T-helper 22 cell (primary cell): ENCODE measurements at places on chromosomes 13 and 19.

DNA sequence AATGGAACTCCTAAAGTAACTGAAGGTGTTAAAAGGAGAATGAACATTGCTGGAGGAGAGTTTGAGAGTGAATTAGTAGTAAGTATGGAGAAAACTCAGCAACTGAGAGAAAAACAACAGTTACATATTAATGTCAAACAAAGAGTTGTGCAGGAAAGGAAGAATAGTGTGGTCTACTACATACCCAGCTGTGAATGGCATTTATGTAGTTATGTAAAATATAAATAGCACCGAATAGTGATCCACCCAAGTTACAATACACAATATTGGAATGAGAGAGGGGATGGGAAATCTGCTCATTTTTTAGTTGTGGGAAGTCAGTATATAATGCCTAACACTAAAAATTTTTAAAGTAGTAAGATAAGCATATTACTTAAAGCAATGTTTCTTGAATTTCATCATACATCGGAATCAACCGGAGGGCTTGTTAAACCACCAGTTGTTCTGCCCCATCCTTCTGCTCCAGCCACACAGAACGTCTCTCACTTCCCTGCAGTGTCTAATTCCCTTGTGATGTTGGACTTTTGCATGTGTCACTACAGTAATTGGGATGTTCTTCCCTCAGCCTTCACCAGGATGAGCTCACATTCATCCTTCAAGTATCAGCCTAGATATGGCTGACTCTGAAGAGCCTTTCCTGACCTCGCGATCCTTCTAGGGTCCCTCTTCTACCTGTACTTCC, 11.5 kb downstream of the CCDC70 start:
- DNase-seq = no peak

- DNase-seq = no peak
Measured at GRCh38 chr13:21139374-21139773, 37.0 kb downstream of the SKA3 start.

GRCh38 chr19:45244133-45244794, 943 bp downstream of the EXOC3L2 start:
- DNase-seq = no peak

DNA sequence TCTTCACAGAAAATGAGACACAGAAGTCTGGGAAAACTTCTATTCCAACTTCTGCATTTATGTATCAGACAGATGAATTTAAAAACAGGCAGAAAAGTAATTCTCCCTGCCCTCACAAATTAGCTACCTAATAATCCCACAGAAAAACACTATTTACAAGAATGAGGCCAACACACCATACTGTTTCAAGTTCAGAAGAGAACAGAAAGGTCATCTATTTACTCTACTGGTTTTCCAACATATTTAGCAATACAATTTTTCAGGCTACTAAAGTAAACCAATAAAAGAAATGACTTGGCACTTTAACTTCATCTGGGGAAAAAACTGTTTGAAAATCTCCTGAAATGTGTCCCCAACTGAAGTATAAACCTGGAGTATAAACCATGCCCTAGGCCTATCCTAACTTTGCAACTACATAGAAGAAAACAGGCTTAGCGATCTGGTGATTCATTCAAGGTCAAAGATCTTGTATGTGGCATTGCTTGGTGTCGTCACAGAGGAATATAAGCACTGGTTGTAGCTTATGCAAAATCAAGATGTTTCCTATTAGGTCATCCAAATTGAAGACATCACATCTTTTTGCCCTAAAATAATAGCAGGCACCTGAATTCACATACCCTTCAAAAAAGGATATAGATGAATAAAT, 20.1 kb upstream of the EBPL start:
- DNase-seq = no peak

- DNase-seq = no peak
Measured at GRCh38 chr19:18762125-18763023, 28.7 kb downstream of the COMP start.

GRCh38 chr19:13459351-13459750, 46.9 kb downstream of the CACNA1A start:
- DNase-seq = no peak

GRCh38 chr13:91135968-91136367, 211.5 kb upstream of the MIR17HG start:
- no peak for DNase-seq

DNA sequence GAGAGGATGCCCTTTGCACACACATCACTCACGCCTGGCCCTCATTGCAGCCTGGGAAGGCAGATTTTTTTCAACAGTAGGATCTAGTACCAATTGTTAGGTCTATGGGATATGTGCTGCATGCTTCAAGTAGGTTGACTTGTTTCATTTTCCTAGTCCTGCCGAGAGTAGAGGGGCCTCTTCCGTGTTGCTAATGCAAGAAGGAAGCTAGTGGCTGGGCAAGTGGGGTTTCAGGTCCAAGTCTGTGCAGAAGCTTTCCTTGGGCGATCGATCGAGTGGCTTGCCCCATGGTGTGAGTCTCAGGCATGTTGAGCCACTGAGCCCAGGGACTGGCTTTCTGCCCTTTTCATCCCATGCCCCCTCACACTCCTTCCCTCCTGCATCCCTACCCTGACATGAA, 13.7 kb downstream of the ILF3 start:
- no peak for DNase-seq

- no peak for DNase-seq
Measured at GRCh38 chr13:32211813-32212212, 103.3 kb downstream of the ZAR1L start.

DNA sequence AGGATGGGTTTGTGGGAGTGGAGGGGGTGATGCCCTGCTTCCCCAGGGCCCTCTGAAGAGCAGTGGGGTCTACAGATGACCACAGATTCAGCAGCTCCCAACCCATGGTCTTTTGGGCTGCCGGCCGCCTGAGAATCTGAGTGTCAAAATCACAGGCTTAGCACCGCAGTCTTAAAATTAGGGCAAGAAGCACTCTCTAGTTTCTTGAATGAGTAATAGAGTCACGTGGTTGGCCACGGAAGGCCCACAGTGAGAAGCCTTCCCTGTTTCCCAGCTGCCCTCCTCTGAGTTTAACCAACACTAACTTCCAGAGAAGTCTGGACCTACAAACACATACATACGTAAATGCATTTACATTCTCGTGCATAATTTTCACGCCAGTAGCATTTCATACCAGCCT, 5.2 kb downstream of the PRMT1 start:
- DNase-seq = no peak

GRCh38 chr19:29293736-29294342, 80.9 kb upstream of the UQCRFS1 start:
- DNase-seq = no peak

DNA sequence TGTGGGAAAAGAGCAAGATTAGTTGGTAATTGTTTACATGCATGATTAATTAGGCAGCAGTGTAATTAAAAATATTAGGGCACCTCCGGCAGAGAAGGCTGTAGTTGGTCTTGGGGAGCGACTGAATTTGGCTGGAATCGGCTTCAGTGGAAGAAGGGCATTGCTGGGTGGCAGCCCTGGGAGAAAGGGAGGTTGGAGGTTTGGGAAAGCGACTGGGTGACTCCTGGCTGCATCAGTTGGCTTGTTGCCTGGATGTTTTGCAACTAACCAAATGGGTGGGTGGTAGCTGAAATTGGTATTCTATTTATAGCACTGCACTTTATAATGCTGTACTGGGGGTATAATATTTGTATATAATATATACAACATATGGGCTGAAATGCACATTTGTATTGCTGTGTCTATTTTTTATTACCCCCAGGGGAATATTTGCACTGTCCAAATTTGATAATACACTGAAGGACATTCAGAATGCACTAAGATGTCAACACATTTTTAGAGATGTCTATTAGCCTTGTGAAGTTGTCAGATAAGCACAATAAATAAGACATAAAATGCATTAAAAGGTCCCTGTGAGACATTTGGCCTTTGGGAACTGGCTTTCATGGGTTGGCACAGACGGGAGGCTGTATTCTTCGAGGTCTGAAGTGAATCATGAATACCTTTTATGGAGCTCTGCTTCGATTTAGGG, 1.7 kb downstream of the B3GLCT start:
- DNase-seq = no peak

DNA sequence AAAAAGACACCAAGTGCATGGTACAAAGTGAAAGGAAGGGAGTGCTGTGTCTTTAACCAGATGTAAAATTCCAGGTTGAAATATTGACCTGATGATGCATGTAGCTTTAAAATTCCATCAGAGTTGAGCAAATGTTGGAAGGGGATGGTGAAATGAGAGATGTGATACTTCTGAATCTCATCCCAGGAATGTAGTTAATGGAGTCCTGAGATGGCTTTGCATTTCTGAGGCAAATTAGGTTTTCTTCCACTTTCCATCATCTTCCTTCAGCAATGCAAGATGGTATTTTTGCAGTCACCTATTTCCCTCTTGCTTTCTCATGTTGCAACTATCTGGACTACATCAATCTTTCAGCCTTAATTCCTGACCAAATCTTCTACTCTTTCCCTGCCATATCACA, 194.1 kb upstream of the MIR17HG start:
- no peak for DNase-seq

DNA sequence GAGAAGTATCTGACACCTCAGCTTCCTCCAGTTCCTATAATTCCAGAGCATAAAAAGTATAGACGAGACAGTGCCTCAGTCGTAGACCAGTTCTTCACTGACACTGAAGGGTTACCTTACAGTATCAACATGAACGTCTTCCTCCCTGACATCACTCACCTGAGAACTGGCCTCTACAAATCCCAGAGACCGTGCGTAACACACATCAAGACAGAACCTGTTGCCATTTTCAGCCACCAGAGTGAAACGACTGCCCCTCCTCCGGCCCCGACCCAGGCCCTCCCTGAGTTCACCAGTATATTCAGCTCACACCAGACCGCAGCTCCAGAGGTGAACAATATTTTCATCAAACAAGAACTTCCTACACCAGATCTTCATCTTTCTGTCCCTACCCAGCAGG, 3.1 kb downstream of the KLF5 start:
- DNase-seq = no peak

- DNase-seq = no peak
Measured at GRCh38 chr13:112905086-112905485, 63.9 kb upstream of the MCF2L start.

- no peak for DNase-seq
Measured at GRCh38 chr13:112057736-112058518, 9.0 kb upstream of the SOX1 start.

GRCh38 chr19:5261156-5261890, 79.3 kb downstream of the PTPRS start:
- no peak for DNase-seq

DNA sequence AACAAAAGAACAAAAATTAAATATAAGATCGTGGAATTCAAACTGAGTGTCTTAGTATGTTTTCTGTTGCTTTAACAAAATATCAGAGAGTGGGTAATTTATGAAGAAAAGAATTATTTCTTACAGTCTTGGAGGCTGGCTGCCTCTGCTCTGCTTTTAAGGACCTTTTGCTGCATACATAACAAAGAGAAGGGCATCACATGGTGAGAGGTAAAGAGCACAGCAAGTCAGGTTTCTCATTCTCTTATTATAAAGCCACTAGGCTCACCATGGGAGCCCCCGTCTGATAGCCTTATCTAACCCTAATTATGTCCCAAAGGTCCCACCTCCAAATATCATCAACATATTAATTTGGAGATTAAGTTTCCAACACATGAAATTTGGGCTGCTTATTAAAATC, 231.3 kb downstream of the SLITRK6 start:
- no peak for DNase-seq

GRCh38 chr19:5775668-5776309, 8.8 kb downstream of the PRR22 start:
- no peak for DNase-seq

DNA sequence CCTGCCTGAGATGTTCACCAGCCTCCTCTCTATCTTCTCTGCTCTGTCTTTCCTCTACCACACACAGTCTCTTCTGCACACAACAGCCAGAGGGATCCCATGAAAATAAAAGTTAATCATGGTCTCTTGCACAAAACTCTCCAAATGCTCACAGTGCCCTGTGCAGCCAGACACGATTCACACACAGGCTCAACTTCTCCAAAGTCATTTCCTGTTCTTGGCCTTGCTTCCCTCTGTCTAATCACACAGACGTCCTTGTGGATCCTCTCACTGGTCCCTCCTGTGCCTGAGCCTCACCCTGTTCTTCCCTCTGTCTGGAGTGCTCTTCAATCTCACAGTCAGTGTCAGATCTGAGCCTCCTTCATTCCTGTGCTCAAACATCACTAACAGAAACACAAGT, 7.8 kb downstream of the SIGLEC12 start:
- DNase-seq = no peak

- DNase-seq = no peak
Measured at GRCh38 chr13:73849292-73849691, 284.9 kb downstream of the KLF12 start.

DNA sequence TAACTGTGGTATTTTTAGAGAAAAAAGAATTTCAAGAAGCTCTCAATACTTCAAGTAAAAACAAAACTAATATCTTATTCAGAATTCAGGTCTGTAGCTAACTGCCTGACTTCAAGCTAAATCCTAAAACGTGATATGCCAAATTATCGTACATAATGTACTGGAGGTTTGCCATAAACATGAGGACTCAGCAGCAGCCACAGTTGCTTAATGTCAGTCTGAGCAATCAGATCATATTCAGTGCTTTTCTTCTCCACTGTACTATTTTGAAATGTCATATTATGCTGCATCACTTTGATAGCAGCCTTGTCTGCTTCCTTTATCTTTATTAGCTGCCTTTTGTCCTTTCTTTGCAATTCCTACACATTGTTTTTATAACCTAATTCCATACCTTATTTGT, 265.1 kb upstream of the EDNRB start:
- no peak for DNase-seq

DNA sequence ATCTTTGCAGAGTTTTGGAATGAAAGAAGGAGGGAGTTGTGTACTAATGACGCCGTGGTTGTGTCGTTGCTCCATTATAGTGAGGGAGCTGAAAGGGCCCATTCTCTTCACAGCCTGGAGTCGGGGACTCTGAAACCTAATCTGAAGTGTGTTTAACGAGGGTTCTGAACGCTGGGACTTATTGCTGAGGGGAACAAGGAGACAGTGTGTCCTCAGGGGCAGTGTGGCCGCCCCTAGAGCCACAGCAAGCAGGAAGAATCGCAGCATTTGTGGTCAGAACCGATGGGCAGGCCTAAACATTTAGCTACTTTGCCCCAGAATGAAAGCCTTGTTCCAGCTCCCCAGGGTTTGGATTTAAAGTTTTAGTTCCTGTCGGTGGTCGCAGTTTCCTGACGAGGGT, 156.4 kb upstream of the RNF113B start:
- DNase-seq = no peak

- DNase-seq = no peak
Measured at GRCh38 chr13:41064493-41064892, 3.2 kb downstream of the WBP4 start.

- no peak for DNase-seq
Measured at GRCh38 chr13:111944171-111944583, 122.8 kb upstream of the SOX1 start.

- no peak for DNase-seq
Measured at GRCh38 chr13:94139393-94139995, 340.0 kb downstream of the DCT start.

- DNase-seq = no peak
Measured at GRCh38 chr19:31289381-31289880, 59.8 kb downstream of the TSHZ3 start.

- DNase-seq = no peak
Measured at GRCh38 chr19:4910594-4911281, 1.4 kb downstream of the UHRF1 start.

GRCh38 chr19:55149078-55150003, at the start of gene TNNT1:
TNNT1 (minus strand) TSS chr19:55149206; CDS start chr19:55147157, 2,049 bp downstream.
- no peak for DNase-seq

- DNase-seq = no peak
Measured at GRCh38 chr13:111394211-111394922, 73.9 kb downstream of the TEX29 start.
